ENCODE measurements at places on chromosomes 3 and 15.

DNA sequence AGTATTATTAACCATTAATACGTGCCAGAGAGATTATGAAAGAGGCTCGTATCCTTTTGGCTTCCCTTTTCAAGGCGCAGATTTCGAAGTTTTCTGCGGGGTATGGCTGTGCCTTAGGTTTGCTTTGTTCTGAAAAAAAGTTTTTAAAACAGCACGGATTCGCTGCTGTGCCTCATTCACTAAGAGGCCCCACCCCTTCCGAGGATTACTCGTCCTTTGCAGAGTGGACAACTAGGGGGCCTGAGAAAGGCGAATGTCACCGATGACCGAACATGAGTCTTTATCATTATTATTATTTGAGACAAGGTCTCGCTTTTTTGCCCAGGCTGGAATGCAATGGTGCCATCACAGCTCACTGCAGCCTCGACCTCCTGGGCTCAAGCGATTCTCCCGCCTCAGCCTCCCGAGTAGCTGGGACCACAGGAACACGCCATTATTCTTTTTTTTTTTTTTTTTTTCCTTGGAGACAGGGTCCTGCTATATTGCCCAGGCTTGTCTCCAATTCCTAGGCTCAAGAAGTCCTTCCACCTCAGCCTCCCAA is 684 bp upstream of the RPS27L start:
- DNase-seq = peak; percentile 33

- no peak for DNase-seq
Measured at GRCh38 chr15:71709808-71710418, 100.4 kb upstream of the NR2E3 start.

- no peak for DNase-seq
Measured at GRCh38 chr3:35721628-35722027, 82.3 kb downstream of the ARPP21 start.

- DNase-seq = no peak
Measured at GRCh38 chr3:94513600-94513999, 450.7 kb downstream of the NSUN3 start.

DNA sequence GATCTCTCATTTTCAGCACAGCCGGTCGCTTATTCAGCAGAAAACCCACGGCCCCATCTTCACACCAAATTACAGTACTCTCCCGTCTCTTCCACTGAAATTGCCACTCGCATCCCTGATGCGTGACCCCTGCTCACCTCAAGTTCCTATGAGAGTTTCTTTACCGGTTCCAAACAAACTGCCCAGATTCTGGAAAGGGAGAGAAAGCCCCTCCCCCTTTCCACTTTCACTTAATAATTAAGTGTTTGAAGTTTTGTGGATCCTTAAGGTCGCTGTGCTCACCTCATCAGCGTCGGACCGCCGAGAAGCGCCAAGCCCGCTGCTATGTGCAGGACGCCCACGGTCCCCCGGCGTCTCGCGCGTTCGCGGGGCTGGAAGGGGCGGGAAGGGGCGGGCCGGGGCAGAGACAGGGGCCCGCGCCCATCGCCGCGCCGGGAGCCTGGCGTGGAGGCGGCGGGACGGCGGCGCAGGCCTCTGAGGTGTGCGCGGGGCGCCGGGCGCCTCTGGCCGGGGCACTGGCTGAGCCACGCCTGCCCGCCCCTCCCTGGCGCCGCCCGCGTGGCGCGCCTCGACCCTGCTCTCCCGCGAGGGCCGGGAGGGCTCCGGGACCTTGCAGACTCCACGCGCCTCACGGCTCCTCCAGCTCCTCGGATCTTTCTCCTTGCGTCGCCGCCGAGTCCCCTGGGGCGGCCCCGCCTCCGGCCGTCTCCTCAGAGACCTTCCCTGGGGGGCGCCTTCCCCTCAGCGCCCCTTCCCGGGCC is at the start of gene GPR156:
Gene GPR156 (minus strand): TSS at position 476 of the 761 bp plus-strand sequence. CDS start 41,124 bp downstream, outside the sequence.
- DNase-seq = no peak

DNA sequence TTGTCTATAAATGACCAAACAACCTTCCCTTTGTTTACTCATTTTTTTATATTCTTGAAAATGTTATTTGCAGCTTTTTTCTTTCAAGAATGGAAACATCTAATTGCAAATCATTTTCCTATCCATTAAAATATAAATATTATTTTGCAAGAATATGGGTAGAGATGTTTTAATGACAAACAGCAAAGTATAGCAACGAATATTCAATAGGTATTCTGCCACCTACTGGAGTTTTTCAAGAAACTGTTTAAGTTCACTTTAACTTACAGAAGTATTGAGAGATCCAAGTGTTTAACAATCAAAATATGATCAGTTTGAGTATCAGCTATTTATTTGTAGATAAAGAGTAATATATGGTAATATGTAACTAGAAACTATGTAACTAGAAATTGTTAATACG is 6.9 kb upstream of the EOGT start:
- DNase-seq = peak; percentile 18

GRCh38 chr15:88912500-88912921 is 668 bp downstream of the MFGE8 start:
- DNase-seq = no peak

DNA sequence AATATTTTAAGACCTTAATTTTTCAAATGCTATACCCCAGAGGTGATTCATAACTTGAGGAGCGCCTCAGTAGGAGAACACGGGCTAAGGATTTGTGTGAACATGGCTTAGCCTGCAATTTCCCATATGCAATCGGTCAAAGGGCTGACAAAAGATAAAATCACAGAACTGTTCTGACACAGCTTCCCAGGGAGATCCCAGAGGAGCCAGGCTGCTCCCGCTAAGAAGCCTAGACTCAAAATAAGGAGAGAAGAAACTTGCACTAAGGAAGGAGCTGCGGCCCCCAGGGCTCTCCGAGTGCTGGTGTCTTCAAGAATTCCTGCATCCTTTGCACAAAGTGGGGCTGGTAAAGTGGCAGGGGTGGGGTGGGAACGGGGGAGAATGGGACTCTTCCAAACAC is 106.3 kb upstream of the DLG1 start:
- no peak for DNase-seq

DNA sequence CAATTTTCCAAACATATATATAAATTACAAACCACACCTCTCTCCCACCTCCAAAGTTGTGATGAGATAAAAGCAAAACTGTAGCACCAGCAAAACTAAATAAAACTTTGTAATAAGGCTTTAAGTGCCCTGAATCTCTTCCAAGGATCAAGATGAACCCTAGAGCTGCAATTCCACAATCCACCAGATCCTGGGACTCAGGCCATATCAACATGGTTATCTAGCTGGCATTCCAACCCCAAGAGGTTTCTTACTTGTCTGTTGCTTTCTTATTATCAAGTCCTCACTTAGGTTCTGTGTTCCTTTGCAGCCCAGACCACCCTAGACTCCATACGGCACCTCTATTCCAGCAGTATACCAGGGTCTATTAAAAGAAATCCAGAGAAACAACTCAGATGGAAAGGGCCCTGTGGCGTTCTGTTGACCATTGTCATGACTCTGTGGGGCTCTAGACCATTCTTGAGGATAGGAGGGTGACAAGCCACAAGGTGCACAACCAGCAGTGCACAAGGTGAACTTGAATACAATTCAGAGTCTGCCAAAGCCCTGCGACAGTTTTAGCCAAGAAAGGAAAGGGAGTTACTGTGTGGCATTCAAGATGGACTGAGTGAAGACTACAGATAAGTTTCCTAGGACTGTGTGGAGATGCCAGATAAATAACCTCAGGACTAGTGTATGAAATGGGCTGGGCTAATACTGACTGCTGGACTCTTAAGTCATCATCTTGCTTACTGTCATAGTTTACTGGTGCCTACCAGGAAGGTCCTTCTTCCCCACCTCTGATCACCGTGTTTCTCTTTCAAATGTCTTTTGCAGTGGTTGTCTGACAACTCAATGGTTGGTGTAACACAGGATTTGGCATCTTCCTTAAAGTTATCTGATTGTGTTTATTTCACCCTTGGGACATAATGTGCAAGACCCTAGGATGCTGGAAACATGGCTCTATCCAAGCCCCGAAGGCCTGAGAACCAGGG is 27.2 kb downstream of the ACKR2 start:
- no peak for DNase-seq

GRCh38 chr3:123458255-123458654 is 9.4 kb upstream of the ADCY5 start:
- DNase-seq = no peak

- DNase-seq = no peak
Measured at GRCh38 chr3:87305517-87305916, 29.1 kb upstream of the POU1F1 start.

- no peak for DNase-seq
Measured at GRCh38 chr3:36540888-36541518, 160.7 kb downstream of the STAC start.

- no peak for DNase-seq
Measured at GRCh38 chr3:71288269-71288930, 295.1 kb downstream of the FOXP1 start.

Measured in CD4-positive, alpha-beta T cell treated with Interleukin-4 for 4 hours (primary cell).